ENCODE measurements at places on chromosomes 1 and 21. TPM values are rescaled to one million over a fixed set of nuclear protein-coding genes. Genes with fewer than 3 reads are reported as not detected.

GRCh38 chr1:208747979-208748378 is 503.8 kb upstream of the PLXNA2 start:
- H3K27me3 ChIP-seq, result peaks cover 3% of the 10 kb centered on the region
- no peak for DNase-seq
- H3K4me1 ChIP-seq, result no peaks in the 10 kb centered on the region
- no peak overlapping the region for H3K27ac ChIP-seq

The CFH gene
- total RNA-seq, result 5.0 TPM

- no peak overlapping the region for H3K27ac ChIP-seq
- H3K27me3 ChIP-seq, result peaks cover 19% of the 10 kb centered on the region
- peaks cover 3% of the 10 kb centered on the region for H3K4me1 ChIP-seq
Observed at GRCh38 chr1:56573311-56573710, 6.1 kb downstream of the PLPP3 start.

- H3K36me3 ChIP-seq, result peaks cover 27% of the 10 kb centered on the region
- no peaks in the 10 kb centered on the region for H3K27me3 ChIP-seq
- peak overlapping the region; percentile 12 for H3K27ac ChIP-seq
- no peak for DNase-seq
- H3K4me3 ChIP-seq, result no peak overlapping the region
Observed at GRCh38 chr1:84538599-84538998, 32.2 kb upstream of the GNG5 start.

DNA sequence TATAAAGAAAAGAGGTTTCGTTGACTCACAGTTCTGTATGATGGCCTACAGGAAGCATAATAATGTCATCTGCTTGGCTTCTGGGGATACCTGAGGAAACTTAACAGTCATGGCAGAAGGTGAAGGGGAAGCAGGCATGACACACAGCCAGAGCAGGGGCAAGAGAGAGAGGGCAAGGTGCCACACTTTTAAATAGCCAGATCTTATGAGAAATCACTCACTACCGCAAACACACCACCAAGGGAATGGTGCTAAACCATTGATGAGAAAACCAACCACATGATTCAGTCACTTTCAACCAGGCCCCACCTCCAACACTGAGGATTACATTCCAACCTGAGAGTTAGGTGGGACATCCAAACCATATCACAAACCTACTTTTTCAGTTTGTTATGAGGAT is 245.9 kb upstream of the SGIP1 start:
- DNase-seq, result no peak
- no peak overlapping the region for H3K4me3 ChIP-seq
- H3K4me1 ChIP-seq, result peaks cover 72% of the 10 kb centered on the region
- peak overlapping the region; percentile 57 for H3K27ac ChIP-seq

The SYNC gene
- not detected for total RNA-seq

The HCRTR1 gene
- total RNA-seq, result not detected

The CYP2J2 gene
- 2.2 TPM for total RNA-seq

The EXO1 gene
- 51.6 TPM for total RNA-seq

- DNase-seq, result no peak
- H3K27ac ChIP-seq, result no peak overlapping the region
- H3K4me3 ChIP-seq, result no peak overlapping the region
- H3K4me1 ChIP-seq, result no peaks in the 10 kb centered on the region
- no peaks in the 10 kb centered on the region for H3K36me3 ChIP-seq
Observed at GRCh38 chr1:66132324-66132723, 339.6 kb downstream of the PDE4B start.

DNA sequence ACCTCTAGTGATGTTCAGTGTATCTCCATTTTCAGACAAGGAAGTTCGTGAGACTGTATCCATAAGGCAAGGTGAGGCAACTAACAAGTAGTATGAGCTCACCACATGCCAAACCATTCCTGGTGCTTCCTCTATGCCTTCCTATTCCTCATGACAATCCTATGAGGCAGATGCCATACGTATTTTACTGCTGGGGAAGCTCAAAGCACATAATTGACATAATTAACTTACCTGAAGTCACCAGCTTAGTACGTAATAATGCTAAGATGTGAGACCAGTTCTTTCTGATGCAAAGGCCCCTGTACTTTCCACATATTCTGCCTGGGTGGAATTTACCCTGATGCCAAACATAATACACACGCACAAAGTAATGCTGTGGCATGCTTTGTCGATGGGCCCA is 83.6 kb upstream of the NFIA start:
- no peaks in the 10 kb centered on the region for H3K36me3 ChIP-seq
- no peaks in the 10 kb centered on the region for H3K4me1 ChIP-seq
- H3K27ac ChIP-seq, result no peak overlapping the region
- DNase-seq, result no peak
- peaks cover 17% of the 10 kb centered on the region for H3K27me3 ChIP-seq
- no peak overlapping the region for H3K4me3 ChIP-seq

DNA sequence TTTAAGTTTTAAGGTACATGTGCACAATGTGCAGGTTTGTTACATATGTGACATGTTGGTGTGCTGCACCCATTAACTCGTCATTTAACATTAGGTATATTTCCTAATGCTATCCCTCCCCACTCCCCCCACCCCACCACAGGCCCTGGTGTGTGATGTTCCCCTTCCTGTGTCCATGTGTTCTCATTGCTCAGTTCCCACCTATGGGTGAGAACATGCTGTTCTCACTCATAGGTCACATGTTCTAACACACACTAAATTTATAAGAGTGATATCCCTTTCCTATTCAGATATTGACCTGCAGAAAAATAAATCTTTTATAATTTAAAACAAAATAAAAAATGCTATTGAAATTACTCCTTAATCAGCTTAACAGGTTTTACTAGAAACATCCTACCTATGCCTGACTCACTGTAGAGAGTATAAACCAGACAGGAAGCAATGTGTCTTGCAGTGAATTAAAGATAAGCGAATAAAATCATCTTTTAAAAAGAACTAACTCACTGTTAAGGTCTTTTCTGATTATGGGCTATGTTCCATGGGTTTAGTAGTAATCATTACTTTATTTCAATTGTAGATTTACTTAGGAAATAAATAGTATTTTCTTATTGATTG is 82.0 kb upstream of the DPH5 start:
- H3K36me3 ChIP-seq, result peaks cover 29% of the 10 kb centered on the region
- no peaks in the 10 kb centered on the region for H3K27me3 ChIP-seq
- peaks cover 29% of the 10 kb centered on the region for H3K4me1 ChIP-seq
- DNase-seq, result no peak

The HHAT gene
- 0.64 TPM for total RNA-seq

DNA sequence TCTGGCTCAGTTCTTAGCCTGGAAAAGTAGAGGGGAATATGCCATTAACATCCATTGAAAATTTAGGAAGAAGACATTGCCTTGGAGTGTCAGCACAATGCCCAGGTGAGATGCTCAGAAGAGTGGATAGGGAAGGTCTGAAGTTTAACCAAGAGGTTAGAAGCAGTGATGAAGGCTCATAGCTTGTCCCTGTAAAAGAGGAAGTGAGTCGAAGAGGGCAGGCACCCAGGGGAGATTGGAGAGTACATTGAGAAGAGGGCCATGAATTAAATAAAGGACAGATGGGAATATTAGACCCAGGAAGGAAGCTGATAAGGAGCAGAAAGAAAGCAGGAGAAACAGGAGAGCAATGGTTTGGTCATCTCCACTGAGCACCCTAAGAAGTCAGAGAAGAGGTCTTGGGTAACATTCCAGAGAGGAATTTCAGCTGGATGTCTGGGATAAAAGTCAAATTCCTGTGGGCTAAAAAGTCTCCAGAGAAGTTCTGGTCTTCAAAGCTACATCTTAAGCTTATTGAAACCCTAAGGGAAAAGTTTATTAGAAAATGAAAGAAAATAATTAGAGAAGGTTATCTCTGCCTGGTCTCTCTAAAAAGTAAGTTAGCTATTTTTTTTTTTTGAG is 17.3 kb downstream of the C8B start:
- no peaks in the 10 kb centered on the region for H3K4me1 ChIP-seq
- H3K27me3 ChIP-seq, result no peaks in the 10 kb centered on the region
- no peak overlapping the region for H3K4me3 ChIP-seq
- H3K36me3 ChIP-seq, result no peaks in the 10 kb centered on the region
- DNase-seq, result no peak

The LIN9 gene
- total RNA-seq, result 14.3 TPM
